ENCODE measurements at places on chromosomes 2 and 18. TPM values are rescaled to one million over a fixed set of nuclear protein-coding genes. Genes with fewer than 3 reads are reported as not detected.
A peak's percentile ranks its signal among the peaks of the same experiment; 100 is the strongest.

UGT1A10 gene
- total RNA-seq = not detected

DNA sequence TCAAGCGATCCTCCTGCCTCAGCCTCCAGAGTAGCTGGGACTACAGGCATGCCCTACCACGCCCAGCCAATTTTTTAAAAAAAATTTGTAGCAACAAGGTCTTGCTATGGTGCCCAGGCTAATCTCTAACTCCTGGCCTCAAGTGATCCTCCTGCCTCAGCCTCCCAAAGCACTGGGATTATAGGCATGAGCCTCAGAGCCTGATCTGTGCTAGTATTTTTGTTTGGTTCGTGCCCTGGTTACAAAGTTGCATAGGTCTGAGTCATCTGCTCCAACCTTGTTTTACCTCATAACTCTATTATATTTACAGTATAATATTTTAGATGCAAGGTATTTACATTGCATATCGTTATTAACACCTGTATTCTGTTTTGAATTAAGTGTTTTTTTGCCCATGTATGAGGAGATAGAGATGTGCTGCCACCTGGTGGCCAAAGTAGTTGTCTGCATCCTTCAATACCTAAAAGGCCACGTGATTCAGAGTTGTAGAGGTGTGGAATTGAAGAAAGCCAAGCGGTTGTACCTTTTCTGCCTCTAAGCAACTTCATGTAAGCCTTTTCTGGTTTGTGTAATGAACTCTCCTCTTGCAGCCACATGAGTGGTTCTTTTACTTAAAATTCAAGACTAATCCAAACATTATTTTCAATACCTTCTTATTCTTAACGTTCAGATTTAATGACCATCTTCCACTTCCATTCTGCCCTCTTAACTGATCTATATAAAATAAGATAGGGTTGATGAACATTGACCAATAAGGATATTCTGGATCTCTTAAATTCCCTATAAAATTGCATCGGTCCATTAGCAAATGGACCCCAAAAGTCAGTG is 19.9 kb upstream of the CABYR start:
- peaks cover 35% of the 10 kb centered on the region for H3K36me3 ChIP-seq
- H3K27ac ChIP-seq = peak overlapping the region; percentile 44
- no peaks in the 10 kb centered on the region for H3K27me3 ChIP-seq
- H3K4me3 ChIP-seq = no peak overlapping the region
- peak; percentile 61 for DNase-seq

DNA sequence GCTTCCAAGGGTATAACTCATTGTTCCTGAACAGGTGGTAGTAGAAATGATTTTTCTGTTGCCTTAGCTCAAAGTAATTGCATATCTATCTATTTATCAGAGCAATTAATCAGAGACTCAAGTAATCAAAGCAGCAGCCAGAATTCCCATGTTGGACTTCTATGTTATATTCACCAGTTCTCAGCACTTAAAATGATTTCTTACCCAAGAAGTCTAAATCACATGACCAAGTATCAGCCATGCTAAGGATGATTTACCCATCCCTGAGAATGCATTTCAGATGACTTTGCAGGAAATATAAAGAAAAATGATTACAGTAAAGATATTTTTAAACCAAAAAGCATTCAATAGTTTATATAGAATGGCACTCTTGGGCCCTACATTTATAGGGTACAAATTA is 352.2 kb downstream of the NUP35 start:
- H3K27me3 ChIP-seq = no peaks in the 10 kb centered on the region
- H3K27ac ChIP-seq = no peak overlapping the region
- H3K36me3 ChIP-seq = no peaks in the 10 kb centered on the region
- DNase-seq = no peak
- no peaks in the 10 kb centered on the region for H3K4me1 ChIP-seq
- H3K4me3 ChIP-seq = no peak overlapping the region

DNA sequence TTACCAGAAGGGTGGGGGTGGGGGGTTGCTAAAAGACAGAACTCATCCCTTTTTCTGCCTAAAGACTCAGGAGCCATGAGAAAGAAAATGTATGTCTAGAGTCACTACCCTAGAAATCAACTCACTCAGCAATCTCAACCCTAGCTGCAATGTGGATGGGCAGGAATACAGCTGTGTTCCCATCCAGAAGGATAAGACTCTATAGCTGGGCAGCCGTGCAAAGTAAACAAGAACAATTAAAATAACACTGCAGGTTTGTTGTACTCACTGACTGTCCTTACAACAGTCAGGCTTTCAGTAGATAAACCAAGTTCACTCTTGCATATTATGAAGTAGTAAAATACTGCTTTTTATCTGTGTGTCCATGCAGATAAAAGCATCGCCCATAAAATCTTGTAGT is 74.0 kb downstream of the ESCO1 start:
- no peak overlapping the region for H3K4me3 ChIP-seq
- H3K27ac ChIP-seq = no peak overlapping the region
- no peak for DNase-seq
- peaks cover 25% of the 10 kb centered on the region for H3K36me3 ChIP-seq

SMYD1 gene
- not detected for total RNA-seq

ANKRD53 gene
- total RNA-seq = not detected

Measured in activated T-helper 1 cell treated with anti-CD3 and anti-CD28 coated beads, Interleukin-12 subunit alpha, Interleukin-12 subunit beta, Interleukin-2, Interleukin-4 antibody, amounts not matched to agents 30 ng/mL and 10 ng/mL and 1 ng/mL, durations not matched to agents 14 hours and 24 hours and 36 hours (primary cell).